ENCODE measurements at places on chromosomes 12 and 14.
A peak's percentile ranks its signal among the peaks of the same experiment; 100 is the strongest.

- no peak for DNase-seq
Observed at GRCh38 chr12:18837505-18837904, 99.6 kb downstream of the CAPZA3 start.

DNA sequence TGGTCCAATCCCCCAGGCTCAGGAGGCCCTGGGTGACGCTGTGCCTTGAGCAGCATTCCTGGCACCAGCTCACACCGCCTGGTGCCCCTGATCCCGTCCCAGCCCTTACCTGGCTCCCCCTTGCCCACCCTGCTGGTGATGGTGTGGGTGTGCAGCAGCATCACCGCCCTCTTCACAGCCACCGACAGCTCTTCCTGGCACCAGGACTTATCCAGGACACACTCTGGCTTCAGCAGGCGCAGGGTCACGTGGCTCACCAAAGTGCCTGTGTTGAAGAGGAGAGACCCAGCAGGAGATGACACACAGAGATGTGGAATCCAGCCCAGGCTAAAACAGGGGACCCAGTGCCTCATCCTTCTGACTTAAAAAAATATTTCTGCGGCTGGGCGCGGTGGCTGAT lies 36.2 kb downstream of the GCN1 start:
- DNase-seq = no peak

GRCh38 chr14:50964683-50965390 lies 20.6 kb upstream of the PYGL start:
- DNase-seq = peak; percentile 56

- no peak for DNase-seq
Observed at GRCh38 chr12:113145720-113146551, 3.6 kb upstream of the CFAP73 start.

DNA sequence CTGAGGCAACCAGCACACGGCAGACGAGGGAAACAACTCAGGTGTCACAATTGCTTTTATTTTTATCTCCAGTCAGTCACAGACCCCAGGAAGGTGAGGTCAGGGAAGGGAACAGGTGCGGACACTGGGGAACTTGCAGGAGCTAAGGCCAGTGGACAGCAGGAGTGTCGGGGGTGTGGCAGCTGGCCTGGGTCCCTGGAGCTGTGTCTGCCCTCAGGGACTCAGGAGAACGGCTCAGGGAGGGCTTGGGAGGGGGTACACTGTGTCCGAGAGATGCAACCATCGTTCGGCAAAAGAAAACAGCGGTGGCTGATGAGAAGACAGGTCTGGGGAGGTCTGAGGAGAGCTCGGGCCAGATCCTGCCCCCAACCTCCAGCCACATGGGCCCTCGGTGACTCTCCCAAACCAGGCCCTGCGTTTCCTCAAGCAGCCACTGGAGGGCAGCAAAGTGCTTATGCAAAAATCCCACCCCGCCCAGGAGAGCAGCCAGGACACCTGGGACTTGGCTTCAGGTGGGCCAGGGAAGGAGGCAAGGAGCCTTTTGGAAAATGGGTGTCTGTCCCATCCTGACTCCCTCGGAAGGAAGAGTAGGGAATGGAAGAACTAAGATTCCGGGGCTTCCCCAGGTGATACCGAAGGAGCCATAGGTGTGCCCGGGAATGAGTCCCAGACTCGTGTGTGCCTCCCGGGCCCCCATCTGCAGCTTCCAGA lies 24.1 kb upstream of the BCDIN3D start:
- peak; percentile 27 for DNase-seq

DNA sequence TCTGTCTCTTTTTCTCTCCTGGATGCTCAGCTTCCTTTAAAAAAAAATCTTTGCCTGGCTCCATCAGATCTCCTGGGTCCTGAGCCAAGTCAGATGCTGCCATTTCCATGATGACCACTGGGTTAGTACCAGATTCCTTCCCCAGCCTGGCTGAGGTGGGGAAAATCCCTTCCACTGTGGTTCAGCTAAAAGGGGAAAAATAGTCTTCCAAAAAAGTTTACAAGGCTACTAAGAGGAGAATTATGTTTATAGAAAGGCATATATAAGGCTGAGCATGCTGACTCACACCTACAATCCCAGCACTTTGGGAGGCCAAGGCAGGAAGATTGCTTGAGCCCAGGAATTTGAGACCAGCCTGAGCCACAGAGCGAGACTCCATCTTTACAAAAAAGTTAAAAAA lies 28.4 kb upstream of the GAS2L3 start:
- DNase-seq = no peak

DNA sequence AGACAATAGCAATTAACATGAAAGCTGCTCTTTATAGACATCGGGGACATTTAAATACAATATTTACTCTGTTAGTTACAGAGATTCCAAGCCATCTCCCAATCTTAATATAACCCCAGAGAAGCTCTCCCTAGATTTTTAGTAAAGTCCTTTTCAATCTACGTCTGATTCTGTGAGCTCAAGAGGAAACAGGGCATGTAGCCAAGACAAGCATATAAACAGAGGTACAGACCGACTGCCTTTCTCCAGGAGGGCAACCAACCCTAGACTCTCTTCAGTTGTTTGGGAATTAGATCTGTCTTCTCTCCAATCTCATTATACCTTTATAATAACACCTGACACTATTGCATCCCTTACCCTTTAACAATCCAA lies 57.4 kb downstream of the TMTC1 start:
- DNase-seq = no peak

GRCh38 chr12:113326775-113327395 lies 8.0 kb downstream of the SLC8B1 start:
- DNase-seq = no peak

GRCh38 chr14:65080960-65081747 lies 21.2 kb downstream of the MAX start:
- DNase-seq = no peak

GRCh38 chr12:117674313-117674712 lies 294.5 kb downstream of the KSR2 start:
- DNase-seq = no peak

- DNase-seq = no peak
Observed at GRCh38 chr12:100164153-100164704, 21.6 kb upstream of the BLTP3B start.

GRCh38 chr12:224330-224729 lies 10.4 kb upstream of the SLC6A12 start:
- DNase-seq = no peak

DNA sequence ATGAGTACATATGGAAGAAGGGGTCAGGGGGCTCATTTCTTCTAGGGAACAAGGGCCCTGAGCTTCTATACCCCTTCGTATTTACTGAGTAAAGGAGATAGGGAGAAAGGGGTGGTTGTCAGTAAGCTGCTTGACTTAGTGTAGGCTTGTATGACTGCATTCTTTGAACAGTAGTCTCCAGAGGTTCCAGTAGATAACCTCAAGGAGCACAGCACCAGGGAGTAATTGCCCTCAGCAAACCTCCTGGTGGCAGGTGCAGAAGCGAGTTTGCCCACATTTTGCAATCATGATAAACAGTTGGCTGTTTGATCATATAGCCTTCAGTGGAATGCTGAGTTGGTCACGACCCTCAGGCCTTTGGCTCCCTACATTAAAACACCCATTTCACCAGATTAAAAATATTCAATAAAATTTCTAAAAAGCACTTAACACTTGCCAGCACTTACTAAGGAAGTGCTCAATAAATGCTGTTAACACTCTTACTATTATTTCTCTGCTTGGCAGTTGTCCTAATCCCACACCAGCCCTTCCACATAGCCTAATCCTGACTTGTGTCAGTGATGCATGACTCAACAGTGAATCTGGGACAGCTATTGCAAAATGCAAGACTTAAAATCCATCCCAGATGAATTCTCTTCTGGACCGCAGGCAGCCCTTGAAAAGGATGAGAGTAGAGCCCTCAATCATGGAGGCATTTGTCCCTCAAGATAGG lies 3.7 kb upstream of the DHRS4L2 start:
- no peak for DNase-seq

DNA sequence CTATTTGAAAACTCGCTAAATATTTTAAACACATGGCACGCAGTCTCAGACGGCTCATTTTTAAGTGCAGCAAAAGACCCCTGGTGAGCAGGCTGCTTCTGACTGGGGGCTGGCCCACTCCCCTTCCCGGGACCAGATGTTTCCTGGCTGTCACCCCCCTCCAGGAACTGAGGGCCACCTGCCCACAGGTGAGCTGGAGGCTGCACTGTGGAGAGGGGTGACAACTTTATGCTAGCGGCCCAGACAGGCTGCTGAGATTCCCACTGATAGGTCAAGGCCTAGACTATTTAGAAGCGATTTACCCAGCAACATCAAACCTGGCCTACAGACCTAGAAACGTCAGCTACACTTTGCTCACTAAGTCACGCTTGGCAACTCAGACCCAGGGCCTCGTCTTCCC lies 92.1 kb downstream of the BCL11B start:
- DNase-seq = no peak

GRCh38 chr12:124588751-124589267 lies 21.4 kb upstream of the NCOR2 start:
- no peak for DNase-seq

DNA sequence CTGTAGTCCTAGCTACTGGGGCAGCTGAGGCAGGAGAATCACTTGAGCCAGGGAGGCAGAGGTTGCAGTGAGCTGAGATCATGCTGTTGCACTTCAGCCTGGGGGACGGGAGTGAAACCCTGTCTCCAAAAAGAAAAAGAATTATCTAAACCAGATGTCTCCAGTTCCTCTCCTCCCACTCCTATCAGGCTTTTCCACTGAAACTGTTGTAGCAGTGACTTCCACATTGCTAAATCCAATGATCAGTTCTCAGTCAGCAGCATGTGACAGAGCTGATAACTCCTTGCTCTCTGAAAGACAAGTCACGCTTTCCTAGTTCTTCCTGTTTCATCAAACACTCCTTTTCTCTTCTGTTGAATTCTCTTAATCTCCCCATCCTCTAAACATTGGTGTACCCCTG lies 8.6 kb downstream of the SLC38A6 start:
- no peak for DNase-seq
